ENCODE measurements at places on chromosomes 11 and 22.

DNA sequence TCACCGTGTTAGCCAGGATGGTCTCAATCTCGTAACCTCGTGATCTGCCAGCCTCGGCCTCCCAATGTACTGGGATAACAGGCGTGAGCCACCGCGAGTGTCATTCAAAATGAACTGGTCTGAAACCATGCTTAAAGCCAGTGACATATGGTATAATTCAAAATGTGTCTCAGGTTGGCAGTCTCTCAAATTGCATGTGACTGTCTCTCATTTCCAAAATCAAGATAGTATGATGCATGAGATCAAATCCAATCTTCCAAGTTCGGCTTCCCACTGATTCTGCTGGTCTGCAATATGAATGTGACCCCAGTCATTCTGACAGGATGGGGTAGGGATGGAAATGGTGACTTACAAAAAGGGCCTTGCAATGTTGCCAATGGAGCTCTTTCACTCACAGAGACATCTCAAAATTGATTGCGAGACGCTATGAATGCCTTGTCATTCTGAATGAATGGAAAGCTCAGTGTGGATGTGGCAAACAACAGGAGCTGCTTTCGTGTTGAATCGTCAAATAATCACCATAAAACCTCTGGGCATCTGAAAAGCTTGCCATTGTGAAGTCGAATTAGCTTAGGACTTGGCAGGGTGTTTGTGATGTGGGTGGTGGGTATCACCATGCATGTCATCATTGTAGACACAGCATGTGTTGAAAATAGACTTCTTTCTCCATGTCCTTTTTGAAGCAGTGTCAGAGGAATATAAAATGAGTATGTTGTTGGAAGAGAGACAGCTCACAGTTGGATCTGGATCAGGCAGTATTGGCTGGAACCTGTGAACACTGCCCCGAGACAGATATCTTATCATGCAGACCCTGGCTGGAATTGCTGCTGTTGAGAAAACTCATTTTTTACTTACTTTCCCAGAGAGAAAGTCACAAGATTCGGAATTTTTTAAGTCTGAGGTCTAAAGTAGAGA lies 12.2 kb downstream of the SLN start:
- DNase-seq = no peak

DNA sequence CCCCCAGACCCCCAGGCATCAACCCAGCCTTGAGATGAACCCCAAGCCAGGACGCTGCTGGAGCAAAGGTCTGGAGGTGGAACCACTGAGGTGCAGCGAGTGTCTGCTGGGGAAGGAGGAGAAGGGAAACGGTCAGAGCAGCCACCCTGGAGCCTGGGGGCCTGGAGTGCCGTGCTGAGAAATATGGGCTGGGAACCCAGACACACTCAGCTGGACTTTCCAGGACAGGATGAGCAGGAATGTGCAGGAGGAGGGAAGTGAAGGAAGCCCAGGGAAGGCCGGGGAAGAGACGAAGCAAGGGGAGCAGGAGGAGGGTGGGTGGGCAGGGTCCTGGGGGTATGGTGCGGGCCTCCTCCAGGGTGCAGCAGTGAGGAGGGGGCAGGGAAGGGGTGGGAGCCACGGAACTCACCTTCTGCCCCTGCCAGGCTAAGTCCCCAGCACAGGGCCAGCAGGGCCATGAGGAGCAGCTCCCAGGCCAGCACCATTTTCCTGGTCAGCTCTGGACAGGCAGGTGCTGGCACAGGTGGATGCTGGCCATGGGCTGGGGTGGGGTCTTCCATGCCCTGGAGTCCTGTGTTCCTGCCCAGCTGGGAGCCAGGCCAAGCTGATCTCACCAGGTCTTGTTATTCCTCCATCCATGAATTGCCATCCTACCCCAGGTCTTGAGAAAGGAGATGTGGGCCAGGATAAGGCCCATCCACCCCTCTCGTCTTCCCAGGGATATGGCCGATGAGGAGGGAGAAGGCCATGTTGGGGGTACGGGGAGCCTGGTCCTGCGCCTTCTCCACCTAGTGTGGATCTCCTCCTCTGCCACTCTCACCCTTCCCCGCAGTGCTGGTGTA lies 40.0 kb downstream of the CSF2RB start:
- no peak for DNase-seq

- DNase-seq = no peak
These were observed 27.5 kb downstream of the REXO2 start for GRCh38 chr11:114466742-114467141.

DNA sequence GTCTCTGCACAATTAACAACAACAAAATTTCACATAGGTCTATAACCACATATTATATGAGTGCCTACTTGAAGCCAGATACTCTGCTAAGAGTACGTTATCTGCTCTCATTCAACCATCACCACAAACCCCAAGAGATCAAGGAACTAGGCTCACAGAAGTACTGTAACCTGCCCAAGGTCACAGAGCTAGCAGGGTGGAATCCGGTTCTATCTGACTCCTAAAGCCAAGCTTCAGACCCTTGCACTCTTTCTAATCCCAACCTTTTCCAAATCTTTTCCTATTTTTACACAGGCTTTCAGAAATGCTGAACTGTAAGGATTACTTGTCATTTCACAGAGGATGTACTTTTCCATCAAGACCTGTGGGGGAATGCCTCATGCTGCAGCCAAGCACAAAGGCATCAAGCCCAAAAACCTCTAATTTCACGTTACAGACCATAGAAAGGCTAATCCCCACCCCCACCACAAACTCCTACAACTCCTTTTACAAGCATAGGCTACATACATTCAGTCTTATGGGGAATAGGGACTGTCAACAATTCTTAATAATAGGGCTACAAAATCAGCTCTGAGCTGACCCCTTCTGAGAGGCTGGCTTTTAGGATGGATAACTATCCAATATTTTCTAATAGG lies 927 bp downstream of the PRCP start:
- DNase-seq = peak; percentile 9

DNA sequence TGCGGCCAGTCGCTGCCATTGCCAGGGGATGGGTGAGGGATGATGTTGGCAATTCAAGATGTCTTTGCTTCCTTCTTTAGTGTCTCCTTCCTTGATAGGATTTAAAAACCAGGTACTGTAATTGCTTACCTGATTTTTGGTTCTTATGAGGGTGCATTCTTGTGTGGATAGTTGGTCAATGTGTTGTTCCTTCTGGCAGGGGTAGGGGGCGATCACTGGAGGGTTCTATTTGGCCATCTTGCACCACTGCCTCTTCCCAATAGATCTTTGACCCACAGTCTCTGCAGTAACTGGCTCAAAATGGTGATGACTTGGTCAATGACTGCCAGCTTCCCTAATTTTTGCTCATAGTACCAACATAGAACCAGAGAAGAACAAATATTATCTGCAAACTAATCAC lies 680.1 kb downstream of the DLG2 start:
- DNase-seq = no peak

DNA sequence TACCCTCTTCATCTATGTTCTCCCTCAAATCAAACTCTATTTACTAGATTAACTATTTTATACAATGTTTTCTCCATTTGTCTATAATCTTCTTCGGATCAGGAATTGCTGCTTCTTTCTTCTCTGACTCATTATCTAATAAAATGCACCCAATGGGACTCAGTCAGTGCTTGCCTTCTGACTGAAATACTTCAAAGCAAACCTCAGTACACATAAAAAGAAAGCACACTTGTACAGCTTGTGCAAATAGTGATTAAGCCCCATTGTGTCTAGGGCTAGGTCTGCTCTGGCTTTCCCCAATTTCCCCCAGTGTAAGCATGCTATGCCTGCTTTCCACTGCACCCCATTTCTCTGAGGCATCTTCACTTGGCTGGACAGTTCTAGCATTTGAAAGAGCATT lies 118.6 kb upstream of the C11orf87 start:
- DNase-seq = no peak

- DNase-seq = no peak
These were observed 183.4 kb upstream of the MTMR2 start for GRCh38 chr11:96107143-96107824.

GRCh38 chr11:87604350-87604749 lies 566.6 kb downstream of the TMEM135 start:
- DNase-seq = no peak

DNA sequence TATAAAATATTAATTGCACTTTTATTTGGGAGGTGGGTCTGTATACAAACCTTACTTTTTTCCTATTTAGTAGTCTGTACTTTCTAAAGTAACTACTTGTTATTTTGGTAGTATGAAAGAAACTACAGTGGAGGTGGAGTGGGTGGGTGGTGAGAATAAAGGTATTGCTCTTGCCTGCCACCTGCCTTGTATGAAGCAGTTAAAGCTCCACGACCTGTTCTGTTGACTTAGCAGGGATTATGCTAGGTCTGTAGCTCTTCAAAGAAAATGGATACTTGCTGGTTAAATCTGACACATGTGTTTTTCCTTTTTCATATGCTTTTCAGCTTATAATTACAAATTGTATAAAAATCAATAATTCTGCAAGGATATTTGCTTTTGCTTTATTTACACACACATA lies 111.9 kb downstream of the EHF start:
- no peak for DNase-seq

DNA sequence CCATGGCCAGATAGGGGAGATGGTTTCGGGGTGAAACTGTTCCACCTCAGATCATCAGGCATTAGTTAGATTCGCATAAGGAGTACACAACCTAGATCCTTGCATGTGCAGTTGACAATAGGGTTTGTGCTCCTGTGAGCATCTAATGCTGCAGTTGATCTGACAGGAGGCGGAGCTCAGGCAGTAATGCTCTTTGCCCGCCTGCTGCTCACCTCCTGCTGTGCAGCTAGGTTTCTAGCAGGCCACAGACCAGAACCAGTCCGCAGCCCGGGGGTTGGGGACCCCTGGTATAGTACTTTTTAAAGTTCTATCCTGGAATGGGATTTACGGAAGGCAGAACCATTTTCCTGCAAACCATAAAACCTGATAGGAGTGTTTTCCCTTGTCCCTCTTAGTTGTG lies 54.6 kb downstream of the POLD3 start:
- DNase-seq = no peak

DNA sequence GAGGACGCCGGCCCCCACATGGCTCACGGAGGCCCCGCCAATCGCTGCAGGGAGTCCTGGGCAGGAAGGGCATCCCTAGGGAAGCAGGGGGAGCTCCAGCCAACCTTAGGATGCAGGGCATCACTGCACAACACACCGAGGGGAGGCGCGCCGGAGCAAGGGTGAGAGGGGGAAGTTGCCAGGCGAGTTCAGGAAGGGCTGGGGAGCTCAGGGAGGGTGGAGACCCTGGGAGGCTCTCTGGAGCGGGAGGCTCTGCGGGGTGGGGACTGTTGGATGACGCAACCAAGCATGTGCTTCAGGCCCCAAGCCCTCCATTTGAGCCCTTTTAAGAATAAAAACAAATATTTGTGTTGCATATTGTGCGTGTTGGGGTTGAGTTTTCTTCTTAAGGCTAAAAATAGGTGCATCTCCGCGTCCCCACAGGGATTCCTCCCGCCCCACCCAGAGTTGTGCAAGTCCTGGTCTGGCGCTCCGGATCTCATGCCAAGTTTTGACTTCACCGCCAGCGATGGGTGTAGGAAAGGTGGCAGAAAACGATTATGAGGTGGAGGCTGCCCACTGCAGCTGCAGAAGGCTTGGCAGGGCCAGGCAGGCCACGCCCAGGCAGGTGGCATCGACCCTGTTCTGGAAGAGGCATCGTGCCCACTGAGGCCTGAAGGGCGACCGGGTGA lies 65.2 kb downstream of the WNT7B start:
- DNase-seq = no peak

DNA sequence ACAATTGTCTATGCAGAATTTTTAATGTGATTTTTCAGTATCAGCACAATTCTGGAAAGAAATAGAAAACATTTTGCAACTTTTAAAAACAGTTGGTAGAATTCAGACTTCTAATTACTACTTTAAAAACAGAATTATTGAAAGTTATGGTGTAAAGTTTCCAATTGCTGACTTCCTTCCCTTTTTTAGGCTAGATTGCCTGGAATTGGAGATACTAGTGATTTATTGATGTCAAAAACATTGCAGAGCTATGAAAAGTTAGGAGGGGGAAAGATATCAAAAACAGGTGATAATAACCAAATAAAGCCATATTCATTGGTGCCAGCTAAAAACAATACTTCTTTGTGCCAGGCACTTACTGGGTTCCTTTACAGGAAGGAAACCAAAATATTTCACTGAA lies 485.5 kb downstream of the TMEM135 start:
- no peak for DNase-seq

GRCh38 chr11:59158206-59159068 lies 13.5 kb upstream of the DTX4 start:
- DNase-seq = peak; percentile 54

DNA sequence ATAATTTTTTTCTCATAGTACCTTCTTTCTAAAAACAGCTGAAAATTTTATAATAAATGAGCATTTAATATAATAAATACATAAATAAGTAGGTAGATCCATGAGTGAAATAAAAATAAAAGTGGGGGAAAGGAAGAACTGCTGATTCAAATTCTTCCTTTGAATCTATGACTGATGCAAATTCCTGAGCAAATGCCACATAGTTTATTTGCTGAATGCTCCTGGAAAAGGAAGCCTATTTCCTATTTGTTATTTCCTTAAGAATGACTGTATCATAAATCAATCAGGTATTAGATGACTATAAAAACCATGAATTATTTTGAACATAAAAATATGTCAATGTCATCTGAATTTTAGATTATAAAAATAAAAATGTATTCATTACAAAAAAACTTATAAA lies 16.6 kb downstream of the BTBD10 start:
- no peak for DNase-seq

- no peak for DNase-seq
These were observed 33.1 kb downstream of the MTMR3 start for GRCh38 chr22:29916007-29916544.

DNA sequence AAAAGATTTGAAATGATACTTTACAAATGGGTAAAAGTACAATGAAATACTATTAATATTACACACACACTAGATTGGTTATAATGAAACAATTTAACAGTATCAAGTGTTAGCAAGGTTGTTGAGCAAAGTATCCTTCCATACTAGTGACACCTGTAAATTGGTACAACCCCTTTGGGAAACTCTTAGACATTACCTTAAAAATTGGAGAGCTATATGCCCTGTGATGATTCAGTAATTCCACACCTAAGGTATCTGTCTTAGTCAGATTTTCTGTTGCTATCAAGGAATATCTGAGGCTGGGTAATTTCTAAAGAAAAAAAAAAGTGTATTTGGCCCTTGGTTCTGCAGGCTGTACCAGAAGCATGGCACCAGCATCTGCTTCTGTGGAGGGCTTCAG lies 7.4 kb upstream of the GDPD4 start:
- no peak for DNase-seq

DNA sequence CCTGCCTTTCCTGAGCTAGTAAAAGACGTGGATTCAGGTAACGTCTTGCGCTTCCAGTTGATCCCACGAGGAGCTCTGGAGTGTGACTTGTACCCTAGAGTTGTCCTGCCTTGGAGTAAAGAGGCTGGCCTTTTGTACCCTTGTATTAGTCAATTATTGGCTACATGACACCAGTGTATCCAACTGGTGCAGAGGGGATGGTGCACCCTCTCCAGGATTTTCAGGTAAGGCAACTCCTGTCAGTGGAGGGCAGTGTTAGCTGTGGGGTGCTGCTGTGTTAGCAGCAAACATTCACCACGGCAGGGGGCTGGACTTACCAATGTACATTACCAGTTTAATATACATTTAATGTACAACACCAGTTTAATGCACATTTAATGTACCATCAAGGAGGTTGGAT lies 233.5 kb downstream of the MIAT start:
- DNase-seq = no peak

GRCh38 chr22:45312856-45313255 lies 3.1 kb downstream of the FAM118A start:
- DNase-seq = no peak

- no peak for DNase-seq
These were observed 10.7 kb downstream of the DAGLA start for GRCh38 chr11:61690706-61691379.

GRCh38 chr11:105372206-105372605 lies 232.6 kb upstream of the CARD18 start:
- DNase-seq = no peak

Measured in stimulated activated CD4-positive, alpha-beta T cell treated with anti-CD3 and anti-CD28 coated beads, Interleukin-12 subunit alpha, Interleukin-12 subunit beta, amount 100 ng/mL, for 48 hours (primary cell).